Islet precursor cell (in vitro differentiated cells): ENCODE measurements at places on chromosomes 7 and 10.
A peak's percentile ranks its signal among the peaks of the same experiment; 100 is the strongest.

DNA sequence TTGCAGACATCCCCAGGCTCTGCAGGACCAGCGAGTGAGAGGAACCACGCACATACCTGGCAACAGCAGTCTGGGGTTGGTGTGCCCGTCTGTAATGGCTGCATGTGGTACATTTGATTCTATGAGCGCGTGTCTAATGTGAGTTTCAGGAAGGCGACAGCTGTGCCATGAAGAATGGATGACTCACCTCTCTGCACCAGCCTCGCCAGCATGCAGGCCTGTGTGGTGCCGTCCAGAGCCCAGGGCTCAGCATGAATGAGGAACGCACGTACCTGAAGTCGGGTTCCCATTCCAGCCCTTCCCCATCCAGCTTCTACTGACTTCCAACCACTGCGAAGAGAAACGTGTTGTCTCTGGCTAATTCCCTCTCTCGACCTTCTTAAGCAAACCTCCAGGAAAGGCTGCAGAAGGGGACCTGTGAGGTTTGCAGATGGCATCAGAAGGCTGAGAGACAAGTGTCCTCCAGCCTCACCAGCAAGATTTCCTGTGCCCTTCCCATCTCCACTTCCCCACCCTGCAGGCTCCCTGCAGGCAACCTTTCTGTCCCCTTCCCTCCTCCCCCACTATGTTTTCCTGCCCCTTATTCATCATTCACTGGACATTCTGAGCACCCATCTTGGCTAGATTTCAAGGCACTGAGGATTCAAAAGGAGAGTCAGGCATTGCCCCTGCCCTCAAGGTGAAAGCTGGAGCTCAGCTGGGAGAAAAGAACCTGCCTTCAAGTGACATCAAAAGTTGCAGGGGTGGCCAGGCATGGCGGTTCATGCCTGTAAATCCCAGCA, 54.3 kb downstream of the ASB13 start:
- peak; percentile 35 for DNase-seq

DNA sequence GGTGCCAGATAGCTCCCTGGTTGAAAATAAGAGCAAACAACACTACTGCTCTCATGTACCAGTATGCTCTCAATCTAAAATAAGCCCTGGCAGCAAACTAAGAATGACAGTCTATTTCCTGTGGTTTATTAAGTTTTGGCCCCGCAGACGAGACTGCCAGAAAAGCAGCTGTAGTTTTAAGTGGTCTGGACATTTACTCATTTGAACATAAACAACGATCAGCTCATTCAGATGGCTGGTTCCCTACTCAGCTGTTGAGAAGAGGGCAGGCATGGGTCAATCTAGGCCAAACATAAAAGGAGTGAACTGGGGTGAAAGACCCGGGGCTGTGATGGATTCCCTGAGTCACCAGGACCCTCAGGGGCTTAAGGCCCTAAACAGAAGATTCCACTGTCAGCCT, 4.5 kb downstream of the TRIL start:
- DNase-seq, result peak; percentile 69

GRCh38 chr10:1920941-1921340, 183.6 kb upstream of the ADARB2 start:
- DNase-seq, result no peak

- DNase-seq, result no peak
Measured at GRCh38 chr10:124792998-124793352, 1.3 kb upstream of the EEF1AKMT2 start.

DNA sequence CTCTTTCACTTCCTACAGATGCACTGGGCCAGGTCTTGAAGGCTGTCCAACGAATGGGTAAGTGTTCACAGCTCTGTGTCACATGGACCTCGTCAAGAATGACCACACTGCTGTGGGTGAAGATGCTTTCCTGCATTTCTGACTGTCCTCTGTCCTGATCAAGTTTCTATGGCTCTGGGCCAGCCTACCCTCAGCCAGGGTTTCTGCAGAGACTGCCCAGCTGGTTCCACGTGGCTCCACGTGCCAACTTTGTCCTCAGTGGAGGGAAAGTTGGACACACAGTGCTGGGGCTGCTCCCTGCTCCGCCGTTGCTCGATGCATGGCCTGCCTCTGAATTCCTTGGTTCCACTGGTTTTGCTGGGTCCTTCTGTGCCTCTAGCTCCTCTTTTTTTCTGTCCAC, 152.3 kb downstream of the EGFR start:
- DNase-seq, result no peak

DNA sequence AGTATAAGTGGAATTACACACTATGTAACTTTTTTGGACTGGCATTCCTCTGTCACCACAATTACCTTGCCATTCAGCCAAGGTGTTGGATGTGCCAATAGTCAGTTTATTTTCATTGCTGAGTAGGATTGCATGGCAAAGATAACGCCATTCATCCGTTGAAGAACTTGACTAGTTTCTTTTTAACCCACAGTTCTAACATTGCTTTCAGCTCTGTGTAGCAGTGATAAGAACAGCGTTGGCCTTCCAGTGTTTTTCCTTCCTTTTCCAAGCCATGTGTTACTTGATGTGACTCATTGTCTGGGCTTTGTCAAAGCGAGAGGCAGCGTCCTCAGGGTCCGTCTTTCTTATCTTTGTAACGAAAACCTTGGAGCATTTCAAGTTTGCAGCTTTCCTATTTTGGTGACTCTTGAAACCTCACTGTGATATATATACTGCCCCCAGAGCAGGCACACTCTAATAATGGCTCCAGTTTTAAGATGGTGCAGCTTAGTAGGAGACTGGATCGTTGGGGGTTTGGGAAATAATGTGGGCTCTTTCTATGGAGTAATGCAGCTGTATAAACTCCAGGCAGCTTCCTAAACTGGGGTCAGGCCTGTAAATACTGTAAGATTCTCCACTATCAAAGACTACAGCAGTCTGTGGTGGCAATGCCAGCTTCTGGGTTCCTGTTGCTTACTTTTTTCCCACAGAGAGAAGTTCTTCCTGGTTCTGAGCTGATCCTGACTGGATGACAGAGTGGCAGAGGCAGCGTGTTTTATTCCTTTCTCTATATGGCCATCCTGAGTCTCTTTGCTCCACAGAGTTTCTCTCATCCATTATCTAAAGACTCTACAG, 41.7 kb downstream of the AKR1E2 start:
- peak; percentile 76 for DNase-seq

DNA sequence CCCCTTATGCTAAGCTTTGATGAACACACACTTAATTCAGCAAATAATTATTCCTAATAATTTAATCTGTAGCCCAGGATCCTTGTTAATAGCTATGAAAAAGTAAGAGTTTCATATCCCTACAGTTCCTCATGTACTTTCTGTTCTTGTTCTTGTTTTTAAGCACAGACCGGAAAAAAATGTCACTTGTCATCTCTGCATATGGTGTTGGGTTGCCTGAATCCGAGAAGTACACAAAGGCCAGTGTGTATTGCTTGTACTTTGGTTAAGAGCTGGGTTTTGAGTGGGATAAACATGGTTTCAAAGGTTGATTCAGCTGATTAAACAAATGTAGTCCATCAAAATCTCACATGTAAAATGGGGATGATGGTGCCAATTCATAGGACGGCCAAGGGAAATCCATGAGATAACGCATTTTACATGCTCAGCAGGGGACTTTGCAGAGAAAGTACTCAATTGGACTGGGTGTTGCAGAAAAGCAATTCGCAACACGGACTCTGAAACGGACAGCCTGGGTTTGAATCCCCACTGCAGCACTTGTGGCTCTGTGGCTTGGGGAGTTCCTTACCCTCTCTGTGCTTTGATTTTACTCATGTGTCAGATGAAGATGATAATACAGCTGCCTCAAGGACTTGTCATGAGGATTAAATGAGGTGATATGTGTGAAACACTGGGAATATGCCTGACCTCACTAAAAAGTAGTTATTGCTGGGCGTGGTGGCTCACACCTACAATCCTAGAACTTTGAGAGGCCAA, 71.7 kb downstream of the MAP3K8 start:
- no peak for DNase-seq

DNA sequence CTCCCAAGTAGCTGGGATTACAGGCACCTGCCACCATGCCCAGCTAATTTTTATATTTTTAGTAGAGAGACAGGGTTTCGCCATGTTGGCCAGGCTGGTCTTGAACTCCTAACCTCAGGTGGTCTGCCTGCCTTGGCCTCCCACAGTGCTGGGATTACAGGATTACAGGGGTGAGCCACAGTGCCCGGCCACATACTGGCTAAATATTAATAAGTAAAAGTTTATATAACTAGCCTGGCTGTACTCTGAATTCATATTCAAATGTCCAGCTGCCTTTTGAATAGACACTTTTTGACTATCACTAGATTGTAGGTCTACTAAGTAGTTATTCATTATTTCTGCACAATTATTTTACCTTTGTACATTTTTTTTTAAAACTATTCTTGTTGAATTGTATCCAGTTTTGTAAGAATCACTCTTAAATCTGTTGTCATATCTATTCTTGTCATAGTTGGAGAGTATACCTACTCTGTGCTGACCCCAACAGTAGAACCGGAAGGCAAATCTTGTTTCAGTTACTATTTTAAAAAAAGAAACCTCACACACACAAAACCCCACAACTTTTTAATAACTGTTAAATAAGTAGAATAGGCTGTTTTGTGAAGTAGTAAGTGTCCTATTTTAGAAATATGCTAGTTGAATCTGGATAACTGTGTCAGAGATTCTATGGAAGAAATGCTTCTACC, 29.6 kb downstream of the MINPP1 start:
- no peak for DNase-seq

DNA sequence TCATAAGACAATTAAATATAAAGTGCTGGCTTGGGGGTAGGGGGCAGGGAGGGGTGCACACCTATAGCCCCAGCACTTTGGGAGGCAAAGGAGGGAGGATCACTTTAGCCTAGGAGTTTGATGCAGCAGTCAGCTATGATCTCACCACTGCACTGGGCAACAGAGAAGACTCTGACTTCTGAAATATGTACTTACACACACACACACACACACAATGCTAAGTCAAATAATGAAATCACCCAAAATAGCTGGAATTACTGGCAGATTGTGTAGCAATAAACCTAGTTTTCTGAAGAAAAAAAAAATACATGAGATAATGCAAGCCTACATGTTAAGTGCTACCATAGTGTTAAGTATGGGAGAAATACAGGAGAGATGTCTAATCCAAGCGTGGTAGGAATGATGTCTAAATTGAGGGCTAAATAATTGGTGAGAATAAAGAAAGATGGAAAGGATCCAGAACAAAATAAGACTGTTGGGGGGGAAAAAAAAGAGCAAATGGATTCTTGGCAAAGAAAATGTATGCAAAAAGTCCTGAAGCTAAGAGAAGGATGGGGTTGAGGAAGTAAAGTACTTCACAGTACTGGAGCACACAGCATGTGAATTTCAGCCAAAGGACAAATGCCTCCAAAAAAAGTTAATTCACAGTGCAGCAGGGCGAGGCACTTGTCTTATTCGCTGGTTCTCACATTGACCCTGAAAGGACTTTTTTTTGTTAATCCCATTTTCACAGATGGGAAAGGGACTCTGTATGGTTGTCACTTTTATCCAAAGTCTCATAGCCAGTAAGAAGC, 73.9 kb downstream of the IGF2BP3 start:
- no peak for DNase-seq

GRCh38 chr7:37117292-37117691, 331.4 kb downstream of the ELMO1 start:
- peak; percentile 70 for DNase-seq

- no peak for DNase-seq
Measured at GRCh38 chr10:49354593-49354992, 41.3 kb downstream of the DRGX start.

GRCh38 chr10:128210215-128211063, 84.2 kb upstream of the MKI67 start:
- DNase-seq, result peak; percentile 83

- DNase-seq, result no peak
Measured at GRCh38 chr7:44081266-44081748, 1.0 kb downstream of the POLM start.

- DNase-seq, result no peak
Measured at GRCh38 chr7:140451716-140452115, 27.6 kb downstream of the MKRN1 start.

DNA sequence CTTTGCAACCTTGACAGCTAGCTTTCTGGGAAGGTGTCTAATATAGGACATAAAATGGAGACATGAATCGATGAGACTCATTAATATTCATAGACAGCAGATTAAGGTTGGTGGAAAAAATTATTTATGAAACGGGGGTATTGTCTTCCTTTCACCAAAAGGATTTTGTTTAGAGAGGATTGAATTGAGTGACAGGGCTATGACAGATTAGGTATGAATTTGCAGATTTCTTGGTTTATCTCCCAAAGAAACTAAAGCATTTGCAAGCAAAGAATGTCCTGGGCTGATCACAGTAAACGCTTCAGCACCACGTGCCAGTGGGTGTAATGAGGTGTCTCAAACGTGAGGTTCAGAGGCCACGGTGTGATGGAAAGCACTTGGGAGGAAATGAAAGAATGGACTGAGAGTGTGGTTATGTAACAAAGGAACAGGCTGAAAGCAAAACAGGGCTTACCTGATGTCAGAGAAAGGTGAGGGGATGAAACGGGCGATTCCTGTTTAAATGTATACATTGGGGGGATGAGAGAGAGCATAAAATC, 329.2 kb upstream of the NPVF start:
- DNase-seq, result no peak

- DNase-seq, result no peak
Measured at GRCh38 chr10:13104697-13105096, 4.7 kb downstream of the OPTN start.

DNA sequence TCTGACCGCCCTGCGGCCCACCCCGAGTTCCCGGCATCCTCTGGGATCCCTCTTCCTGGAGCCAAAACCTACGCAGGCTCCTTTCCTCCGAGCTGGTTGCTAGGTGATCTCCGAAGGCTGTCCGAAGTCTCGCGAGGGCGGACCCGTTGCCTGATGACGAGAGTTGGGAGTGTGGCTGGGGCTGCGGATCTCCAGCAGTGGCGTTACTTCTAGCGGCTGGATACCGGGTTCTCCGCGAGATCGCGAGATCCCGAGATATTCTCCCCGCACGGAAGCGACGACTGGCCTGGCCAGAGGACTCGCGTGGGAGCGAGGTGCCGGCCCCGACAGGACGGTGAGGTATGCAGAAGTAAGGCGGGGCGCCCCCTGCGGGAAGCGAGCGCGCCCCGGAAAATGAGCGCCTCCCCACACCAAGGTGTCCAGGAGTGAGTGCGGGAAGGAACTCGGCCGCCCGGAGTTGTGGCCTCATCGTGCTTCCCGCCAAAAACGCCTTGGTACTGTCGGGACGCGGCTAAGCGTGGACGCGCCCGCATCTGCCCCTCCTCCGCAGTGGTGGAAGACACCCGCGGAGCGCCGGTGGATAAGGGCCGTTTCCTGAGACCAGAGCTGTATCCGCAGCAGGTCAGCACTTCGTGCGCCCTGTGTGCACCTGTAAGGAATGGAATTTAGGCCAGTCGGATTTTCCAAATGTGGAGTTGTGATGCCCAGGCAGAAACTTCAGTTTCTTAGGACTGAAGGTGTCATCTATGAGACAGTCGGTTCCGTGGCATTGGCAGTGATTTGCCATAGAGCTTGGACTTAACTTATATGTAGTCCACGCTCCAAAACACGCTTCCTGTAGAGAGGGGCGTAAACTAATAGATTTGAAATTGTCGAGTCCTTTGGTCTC, at the start of gene AGBL3:
TSS of gene AGBL3 (plus strand) at position 146 of the 889 bp plus-strand sequence. CDS start 1,426 bp downstream, outside the sequence.
- peak; percentile 98 for DNase-seq

- peak; percentile 75 for DNase-seq
Measured at GRCh38 chr10:68897336-68897741, 3.8 kb upstream of the DDX50 start.

- DNase-seq, result peak; percentile 72
Measured at GRCh38 chr7:132386201-132386681, 190.0 kb downstream of the PLXNA4 start.

GRCh38 chr7:64946772-64947171, 43.7 kb downstream of the ZNF273 start:
- DNase-seq, result peak; percentile 71
